Endothelial cell of umbilical vein (primary cell): ENCODE measurements at places on chromosomes 12 and 14.

DNA sequence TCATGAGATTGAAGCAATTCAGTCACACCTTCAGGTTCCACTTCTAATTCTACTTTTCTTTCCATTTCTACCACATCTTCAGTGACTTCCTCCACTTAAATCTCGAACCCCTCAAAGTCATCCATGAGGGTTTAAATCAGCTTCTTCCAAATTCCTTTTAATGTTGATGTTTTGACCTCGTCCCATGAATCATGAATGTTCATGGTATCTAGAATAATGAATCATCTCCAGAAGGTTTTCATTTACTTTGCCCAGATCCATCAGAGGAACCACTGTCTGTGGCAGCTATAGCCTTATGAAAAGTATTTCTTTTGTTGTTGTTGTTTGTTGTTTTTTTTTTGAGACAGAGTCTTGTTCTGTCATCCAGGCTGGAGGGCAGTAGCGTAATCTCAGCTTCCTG, 7.6 kb downstream of the RXYLT1 start:
- no peak for DNase-seq

- no peak for DNase-seq
These were observed 38.9 kb downstream of the TEAD4 start for GRCh38 chr12:2997989-2998670.

DNA sequence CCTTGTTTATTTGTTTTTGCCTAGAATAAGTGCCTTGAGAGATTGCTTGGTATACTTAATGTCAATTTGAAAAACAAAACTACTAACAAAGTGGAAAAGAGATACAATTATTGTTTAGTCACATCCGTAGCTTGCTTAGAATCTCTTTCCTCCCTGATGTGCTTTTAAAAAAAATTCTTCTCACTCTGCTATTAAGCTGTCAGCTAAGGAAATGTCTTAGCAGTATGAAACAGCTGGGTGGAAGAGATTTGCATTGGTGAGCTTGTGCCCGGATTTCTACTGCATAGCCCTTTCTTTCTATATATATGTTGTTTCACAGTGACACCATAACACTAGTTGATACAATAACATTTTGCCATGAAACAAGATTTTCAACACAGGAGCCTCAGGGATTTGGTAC, 229.4 kb upstream of the RGS6 start:
- DNase-seq: peak; percentile 58

GRCh38 chr14:42421377-42422078, 814.9 kb downstream of the LRFN5 start:
- DNase-seq: no peak

GRCh38 chr12:32051511-32052211, 55.0 kb upstream of the BICD1 start:
- peak; percentile 77 for DNase-seq

DNA sequence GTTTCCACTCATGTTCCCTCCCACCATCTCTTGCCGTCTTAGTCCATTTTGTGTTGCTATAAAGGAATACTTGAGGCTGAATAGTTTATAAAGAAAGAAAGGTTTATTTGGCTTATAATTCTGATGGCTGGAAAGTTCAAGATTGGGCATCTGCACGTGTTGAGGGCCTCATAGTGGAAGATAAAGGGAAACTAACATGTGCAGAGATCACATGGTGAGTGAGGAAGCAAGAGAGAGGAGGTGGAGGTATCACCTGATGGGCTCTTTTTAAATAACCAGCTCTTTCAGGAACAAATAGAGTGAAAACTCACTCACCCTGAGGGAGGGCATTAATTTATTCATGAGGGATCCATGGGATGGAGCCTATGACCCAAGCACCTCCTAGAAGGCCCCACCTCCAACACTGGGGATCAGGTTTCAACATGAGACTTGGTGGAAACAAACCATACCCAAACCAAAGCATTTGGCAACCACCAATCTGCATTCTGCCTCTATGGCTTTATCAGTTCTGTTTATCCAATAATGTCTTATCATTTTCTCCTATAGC, 29.5 kb downstream of the MYO1H start:
- DNase-seq: no peak
